Hippocampal formation (tissue), 2 donors: ENCODE measurements at places on chromosomes 5 and 9.

- no peak for DNase-seq
Observed at GRCh38 chr9:4499917-4500316, 9.6 kb downstream of the SLC1A1 start.

DNA sequence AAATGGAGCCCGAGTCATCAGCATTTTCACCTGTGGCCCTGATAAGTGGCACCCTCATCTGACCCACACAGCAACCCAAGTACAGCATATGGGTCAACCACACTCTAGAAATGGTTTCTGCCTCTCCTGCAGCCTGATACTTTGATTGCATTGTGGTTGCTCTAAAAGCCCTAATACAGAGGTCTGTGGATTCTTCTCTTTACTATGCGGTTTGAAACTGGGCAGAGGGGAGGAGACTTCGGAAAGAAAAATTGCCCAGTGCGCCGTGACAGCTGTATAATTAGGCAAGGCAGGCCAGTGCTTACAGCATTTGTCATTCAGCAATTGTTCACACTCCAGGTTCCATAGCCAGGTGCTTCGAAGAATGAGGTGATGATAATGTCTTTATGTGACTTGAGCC, 361.0 kb downstream of the NFIB start:
- no peak for DNase-seq

GRCh38 chr5:112186401-112186990, 232.6 kb downstream of the EPB41L4A start:
- DNase-seq = peak; percentile 3

- no peak for DNase-seq
Observed at GRCh38 chr5:116872986-116873385, 298.4 kb upstream of the SEMA6A start.

GRCh38 chr9:83775932-83776331, 41.6 kb downstream of the GKAP1 start:
- DNase-seq = no peak

GRCh38 chr5:132313366-132313765, 19.2 kb downstream of the SLC22A4 start:
- DNase-seq = no peak

DNA sequence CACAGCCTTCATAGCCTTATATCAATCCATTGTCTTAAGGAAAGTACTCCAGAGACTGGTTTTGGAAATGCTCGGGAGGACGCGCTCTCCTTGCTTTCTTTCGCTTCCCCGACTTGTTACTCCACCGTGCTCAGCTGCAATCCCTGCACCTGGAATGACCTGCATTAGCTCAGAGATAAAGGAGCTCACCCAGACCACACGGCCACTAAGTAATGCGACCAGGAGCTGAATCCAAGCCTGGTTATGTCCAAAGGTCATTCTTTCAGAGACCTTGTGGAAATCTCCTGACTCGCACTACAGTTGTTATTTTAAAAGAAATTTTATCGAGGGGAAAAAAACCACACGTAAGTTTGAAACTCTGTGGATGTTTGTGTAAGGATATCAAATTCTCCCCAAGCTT, 135.3 kb upstream of the DPYSL3 start:
- DNase-seq = no peak

DNA sequence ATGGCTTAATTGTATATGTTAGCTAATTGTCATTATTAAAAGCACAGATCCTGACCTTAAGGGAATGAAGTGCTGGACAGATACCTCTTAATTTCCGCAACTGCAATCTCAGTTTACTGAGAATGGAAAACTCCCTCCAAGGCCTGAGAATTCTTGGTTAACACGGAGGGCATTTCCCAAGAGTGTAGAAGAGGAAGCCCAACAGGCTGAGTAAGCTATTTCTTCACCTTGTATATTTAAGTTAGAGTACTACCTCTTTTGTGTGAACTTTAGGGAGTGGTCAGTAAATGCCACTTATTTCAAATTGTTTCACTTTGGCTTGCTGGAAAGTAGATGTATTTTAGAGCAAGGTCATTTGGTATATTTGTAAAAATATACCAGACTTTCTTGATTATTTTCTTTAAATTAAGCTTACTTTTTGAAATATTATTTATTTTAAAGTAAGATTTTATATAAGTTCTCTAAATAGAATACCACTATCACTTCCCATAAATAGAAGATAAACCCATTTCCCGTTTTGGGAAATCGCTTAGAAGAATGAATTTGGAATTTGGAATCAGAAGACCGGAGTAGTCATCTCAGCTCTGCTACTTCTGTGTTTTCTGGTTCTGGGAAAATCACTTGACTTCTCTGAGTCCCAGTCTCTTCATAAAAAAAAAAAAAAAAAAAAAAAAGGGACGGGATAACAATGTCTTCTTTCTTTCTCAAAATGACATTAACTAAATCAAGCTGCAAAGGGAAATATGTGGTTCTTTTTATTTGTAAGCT, 26.0 kb upstream of the C9orf72 start:
- no peak for DNase-seq

DNA sequence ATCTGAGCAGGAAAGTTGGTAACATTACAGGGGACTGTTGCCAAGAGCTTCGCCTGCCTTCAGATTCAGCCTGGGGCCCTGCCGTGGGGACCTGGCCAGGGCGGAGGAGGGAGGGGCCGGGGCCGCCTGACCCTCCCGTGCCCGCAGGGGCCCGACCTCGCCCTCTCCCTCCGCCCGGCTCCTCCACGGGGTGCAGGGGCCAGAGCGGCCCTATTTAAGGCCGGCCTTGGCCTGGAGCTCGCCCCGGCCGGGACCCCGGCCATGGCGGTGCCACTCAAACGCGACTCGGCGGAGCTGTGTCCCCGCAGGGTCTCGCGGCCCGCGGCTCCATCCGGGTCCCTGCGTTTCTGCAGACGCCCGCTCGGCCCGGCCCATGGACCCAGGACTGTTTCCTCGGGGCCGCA, 757 bp downstream of the TMEM250 start:
- DNase-seq = no peak

DNA sequence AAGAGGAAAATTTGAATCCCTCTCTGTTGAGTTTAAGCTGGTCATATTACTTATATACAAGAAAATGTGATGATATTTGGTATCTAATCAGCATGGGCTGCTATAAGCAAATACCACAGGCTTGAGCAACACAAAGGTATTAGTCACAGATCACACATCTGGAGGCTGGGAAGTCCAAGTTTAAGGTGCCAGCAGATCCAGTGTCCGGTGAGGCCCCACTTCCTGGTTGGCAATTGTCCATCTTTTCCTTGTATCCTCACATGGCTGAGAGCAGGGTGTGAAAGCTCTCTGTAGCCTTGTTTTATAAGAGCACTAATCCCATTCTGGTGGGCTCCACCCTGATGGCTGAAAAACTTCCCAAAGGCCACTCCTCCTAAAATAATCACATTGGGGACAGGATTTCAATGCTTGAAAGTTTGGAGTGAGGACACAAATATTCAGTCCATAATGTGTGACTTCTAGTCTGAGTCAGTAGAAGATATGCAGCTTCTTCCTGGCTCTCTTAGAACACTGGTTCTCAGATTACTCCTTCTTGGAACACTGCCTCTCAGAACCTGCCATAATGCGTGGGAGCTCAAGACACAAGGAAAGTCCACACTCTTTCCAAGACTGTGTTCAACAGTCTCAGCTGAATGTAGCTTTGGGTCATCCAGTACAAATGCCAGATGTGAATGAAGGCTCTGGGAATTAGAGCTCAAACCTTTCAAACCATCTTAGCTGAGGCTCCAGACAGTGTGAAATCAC, 124.1 kb downstream of the PRDM9 start:
- DNase-seq = no peak

- no peak for DNase-seq
Observed at GRCh38 chr9:121910491-121911040, 182.5 kb downstream of the TTLL11 start.

GRCh38 chr5:73103870-73104299, 16.5 kb upstream of the TMEM171 start:
- DNase-seq = no peak

DNA sequence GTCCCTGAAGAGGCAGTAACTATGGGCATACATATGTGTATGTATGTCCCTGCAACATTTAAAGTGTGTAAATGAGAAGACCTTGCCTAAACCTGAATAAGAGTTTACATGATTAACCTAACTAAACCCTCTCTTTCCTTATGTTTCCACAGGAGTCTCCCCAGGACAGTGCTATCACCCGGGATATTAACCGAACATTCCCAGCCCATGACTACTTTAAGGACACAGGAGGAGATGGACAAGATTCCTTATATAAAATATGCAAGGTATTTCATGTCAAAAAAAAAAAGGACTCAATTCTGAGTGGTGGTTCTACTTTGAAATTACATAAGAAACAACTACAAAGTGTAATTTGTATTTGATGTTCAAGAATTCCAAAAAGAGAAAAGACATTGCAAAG, 31.7 kb downstream of the GPR21 start:
- DNase-seq = no peak
